ENCODE measurements at places on chromosomes 16 and 17.

DNA sequence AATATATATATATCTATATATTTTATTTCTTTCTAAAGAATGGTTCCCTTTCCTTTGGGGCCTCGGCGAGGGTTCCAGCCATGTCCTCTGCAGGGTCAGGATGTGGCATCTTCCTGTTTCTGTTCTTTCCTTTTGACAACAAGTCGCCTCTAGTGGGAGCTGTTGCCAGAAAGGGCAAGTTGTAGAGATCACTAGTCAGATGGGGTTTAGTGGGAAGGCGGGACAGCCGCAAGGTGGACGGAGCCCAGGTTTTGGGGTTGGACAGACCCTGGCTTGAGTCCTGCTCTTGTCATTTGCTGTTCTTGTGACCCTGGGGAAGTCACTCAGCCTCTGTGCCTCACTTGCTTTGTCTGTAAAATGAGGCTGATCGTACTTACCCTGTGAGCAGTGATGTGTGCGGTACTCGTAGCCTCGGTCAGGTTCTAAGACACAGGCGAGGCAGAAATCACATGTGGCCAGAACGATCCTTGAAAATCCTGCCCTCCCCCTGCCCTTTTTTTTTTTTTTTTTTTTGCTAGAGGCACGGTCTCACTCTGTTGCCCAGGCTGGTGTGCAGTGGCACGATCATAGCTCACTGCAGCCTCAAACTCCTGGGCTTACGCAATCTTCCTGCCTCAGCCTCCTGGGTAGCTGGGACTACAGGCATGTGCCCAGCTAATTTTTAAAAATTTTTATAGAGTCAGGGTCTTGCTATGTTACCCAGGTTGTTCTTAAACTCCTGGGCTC, 80.1 kb downstream of the ABCC6 start:
- peak; percentile 39 for DNase-seq

- DNase-seq = no peak
Observed at GRCh38 chr16:50616883-50617645, 64.0 kb downstream of the SNX20 start.

GRCh38 chr17:53571342-53571741, 251.4 kb upstream of the KIF2B start:
- DNase-seq = no peak

DNA sequence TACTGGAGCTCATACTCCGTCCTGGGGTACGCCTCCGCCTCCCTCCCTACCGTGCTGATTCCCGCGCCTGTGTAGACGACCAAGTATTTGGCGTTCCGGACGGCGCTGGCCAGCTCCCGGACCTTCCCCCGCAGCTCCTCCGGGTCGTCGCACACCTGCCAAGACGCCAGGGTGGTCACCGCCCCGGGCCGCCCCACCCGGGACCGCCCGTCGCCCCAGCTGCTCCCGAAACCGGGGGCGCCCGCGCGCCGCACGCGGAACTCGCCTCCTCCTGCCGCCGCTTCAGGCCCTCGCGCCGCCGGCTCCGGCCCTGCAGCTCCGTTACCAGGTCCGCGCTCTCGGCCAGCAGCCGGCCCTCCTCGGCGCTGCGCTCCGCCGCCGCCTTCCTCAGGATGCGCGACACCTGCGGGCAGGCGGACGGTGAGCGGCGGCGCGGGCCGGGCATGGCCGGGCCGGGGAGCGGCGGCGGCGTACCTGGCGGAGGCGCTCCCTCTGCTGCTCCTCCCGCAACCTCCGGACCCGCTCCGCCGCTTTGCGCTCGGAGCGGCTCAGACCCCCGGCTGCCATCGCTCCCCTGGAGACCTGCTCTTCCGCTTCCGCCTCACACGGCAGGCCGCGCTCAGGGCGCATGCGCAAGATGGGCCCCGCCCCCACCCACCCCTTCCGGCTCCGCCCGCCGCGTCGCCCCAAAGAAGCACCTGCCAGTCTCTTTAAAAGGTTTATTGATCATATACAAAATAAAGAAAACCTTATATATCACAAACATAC, at the start of gene SIRT7:
SIRT7 (minus strand) TSS at position 612 of the 768 bp plus-strand sequence; CDS start at position 567, 45 bp downstream.
- peak; percentile 75 for DNase-seq

DNA sequence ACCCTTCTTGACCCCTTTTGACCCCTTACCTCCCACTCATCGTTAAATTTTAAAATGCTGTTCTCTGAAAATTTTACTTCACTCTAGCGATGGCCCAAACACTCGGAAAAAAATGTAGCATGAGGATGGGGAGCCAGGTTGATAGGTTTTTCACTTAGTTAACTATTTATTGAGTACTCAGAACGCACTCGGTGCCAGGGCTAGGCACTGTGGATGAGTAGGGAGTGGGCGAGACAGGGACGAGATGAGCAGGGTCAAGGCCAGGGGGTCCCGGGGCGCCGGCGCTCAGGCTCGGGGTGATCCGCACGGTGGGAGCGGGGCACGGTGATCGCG, 392 bp downstream of the ZSCAN32 start:
- no peak for DNase-seq

- DNase-seq = no peak
Observed at GRCh38 chr16:73711406-73712080, 585.1 kb upstream of the PSMD7 start.
